Activated CD8-positive, alpha-beta T cell treated with anti-CD3 and anti-CD28 coated beads, Interleukin-2, amount 10 ng/mL, durations not matched to agents 7 days and 5 days (primary cell): ENCODE measurements at places on chromosomes 11 and 22.

DNA sequence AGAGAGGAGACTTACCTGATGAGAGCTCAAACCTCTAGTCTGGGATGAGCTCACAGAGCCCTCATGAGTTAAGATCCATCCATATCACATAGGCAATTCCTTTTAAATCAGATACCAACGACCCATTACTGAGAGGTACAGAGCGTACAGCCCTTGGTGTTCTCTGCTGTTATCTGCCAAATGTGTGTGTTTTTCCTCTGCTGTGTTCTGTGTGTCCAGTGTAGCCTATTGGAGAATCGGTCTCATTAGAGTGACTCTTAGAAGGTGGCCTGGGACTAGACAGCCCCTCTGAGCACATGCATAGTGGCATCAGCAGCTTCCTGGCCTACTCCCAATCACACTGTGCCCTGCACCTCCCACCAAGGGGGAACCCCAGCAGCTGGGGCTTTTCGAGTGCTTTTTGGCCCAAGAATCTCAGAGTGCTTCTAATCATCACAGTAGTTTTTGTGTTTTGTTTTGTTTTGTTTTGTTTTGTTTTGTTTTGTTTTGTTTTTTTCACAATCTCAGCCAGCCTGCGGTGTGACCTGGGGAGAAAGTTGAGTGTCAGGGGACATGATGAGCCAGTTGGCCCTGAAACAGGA lies 25.4 kb downstream of the TP53AIP1 start:
- DNase-seq, result no peak

GRCh38 chr22:24170188-24170587 lies 11.1 kb upstream of the SUSD2 start:
- no peak for DNase-seq

DNA sequence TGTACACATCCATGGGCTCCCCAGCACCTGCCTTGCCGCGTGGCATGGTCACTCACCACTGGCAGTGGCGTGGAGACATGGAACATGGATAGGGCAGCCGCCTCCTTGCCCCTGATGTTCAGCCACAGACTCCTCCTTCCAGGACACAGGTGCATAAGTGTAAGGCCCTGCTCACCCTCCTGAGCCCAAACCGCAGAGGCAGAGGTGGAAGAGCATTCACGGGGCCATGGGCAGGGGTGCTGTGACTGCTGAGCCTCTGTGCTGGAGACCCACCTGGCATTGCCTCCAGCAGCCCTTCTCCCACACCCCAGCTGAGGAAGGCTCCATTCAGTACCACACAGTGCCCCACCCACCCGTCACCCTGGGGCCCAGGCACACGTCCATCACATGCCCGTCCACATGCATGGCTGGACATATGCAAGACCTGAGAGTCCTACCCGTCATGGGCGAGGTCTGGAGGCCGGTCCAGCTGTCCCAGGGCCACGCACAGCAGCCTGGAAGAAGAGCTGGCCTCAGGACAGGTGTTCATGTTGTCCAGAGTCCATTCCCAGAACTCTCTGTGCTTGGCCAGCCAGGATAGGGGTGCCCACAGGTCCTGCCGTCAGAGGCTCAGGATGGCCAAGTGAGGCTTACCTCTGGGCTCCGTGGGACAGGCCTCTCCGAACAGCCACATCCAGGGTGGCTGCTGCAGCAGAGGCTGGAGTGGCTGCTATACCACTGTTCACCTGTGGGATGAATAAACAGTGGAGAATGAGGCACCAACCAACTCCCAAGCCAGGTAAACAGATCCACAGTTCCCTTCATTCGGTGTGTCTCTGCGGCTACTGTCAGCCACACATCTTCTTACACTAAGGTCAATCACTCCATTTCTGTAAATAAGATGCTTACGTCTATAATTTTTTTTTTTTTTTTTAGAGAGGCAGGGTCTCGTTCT lies 1.7 kb upstream of the TUBGCP6 start:
- DNase-seq, result no peak

DNA sequence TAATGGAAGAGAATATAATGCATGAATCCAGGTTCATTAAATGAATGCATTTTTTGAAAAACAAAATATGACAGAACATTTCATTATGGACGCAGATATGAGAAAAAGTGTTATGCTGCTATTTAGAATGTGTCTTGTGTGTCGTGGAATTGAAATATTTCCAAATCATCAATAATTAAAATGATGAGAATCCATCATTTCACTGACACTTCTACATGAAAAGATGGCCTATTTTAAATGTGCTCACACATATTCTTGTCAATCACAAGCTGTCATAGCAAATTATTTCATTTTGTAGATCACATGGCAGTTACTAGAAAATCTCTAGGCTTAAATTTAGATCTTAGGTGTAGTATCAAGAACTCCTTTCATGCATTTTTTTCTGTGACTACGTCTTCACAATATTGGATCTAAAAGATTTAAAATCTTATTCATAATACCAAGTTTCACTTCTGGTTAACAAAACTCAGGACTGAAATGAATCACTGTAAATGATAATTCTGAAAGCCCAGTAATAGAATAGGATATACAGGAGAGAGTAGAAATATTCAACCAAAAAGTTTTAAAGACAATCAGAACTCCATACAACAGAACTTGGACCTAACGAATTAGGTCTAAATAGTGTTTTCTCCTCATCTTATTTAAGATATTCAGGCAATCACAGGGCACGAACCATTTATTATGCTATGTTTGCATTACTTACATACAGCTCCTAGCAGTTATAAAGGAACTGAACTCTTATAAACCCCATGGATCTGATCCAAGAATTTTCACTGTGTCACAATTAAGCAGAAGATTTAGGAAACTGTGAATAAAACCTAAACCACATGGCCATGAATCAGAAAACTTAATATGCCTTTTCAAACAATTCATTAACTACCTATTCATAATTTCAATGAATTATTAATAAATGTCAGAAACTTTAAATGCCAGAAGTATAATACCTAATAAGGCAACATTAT lies 67.7 kb downstream of the DCDC1 start:
- no peak for DNase-seq

DNA sequence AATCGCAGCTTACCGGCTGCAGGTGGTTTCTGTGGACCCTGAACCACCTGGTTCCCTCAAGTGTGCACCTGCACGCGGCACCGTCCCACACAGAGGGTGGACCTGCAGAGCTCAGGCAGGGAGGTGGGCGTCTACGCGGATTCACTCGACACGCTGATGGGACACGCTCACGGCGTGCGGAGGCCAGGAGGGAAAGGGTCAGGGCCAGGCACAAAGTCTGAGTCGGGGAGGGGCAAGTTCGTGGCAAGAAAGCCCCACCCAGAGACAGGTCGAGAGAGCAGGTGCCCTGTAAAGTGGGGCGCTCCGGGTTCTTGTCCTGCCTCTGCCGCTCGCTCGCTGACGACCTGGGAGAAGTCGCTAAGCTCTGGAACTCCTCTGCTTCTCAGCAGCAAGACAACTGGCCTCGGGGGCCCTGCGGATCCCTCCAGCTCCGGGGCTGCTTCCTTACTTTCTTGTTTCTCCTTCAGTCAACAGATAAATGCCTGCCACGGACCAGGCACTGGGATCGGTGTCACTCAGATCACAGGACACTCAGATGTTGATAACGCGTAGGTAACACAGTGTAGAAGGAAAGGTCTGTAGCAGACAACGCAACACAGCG lies 72.4 kb upstream of the NUP50 start:
- DNase-seq, result no peak

DNA sequence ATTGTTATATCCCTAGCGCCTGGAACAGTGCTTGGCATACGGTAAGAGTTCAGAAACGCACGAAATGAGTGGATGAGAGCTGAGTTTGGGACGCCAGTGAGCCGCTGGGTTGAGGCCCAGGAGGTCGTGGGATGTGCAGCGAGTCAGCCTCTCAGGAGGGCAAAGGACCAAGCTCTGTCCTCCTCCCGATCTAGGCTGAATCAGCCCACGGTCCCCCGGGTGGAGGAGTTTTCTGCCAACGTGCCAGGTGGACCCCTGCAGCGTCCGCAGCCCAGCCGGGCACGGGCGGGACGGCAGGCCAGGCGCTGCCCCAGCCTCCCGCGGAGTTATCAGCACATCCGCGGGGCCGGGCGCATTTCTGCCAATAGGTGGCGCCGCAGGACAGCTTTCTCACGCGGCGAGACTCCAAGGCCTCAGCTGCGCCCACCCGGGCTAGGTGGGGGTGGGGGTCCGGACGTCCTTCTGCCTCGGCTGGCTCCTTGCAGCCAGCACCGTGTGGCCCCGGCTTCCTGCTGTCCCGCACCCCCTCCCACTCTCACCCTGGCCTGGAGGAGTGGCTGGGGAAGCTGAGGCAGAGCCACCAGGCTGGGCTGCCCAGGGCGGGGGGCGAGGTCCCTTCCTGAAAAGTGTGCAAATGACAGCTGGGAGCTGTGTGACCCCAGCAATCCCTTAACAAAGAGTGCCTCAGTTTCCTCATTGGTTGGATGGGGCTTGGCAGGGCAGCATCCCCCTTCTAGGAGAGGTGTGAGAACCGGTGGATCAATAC lies 2.2 kb upstream of the RPS19BP1 start:
- DNase-seq, result peak; percentile 88

- DNase-seq, result no peak
Observed at GRCh38 chr22:21920341-21921183, 32.1 kb downstream of the PPM1F start.

DNA sequence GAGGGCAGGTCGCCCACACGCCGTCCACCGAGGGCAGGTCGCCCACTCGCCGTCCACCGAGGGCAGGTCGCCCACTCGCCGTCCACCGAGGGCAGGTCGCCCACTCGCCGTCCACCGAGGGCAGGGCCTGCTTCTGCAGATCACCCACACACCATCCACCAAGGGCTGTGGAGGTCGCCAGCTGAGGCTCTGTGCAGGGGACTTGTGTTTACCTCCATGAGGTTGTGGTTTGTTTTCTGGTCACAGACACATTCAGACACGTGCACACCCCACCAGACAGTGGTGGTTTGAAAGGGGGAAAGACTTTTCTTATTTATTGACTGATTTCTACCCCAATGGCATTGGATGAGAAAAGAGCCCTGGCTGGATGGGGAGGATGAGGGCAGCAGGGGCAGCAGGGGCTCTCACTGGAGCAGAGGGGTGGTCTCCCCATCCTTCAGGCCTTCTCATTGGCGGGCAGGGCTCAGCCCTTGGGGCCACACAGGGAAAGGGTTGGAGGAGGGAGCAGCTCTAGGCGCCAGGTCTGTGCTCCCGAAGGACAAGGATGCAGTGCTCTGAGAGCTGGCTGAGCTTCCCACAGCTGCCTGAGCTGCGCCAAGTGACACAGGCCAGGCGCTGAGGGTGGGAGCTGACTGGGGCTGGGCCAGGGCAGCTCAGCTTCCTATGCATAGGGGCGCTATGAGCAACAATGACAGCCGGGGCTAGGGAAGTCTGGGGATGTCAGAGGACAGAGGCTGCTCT lies 252.6 kb upstream of the B3GAT1 start:
- DNase-seq, result no peak

DNA sequence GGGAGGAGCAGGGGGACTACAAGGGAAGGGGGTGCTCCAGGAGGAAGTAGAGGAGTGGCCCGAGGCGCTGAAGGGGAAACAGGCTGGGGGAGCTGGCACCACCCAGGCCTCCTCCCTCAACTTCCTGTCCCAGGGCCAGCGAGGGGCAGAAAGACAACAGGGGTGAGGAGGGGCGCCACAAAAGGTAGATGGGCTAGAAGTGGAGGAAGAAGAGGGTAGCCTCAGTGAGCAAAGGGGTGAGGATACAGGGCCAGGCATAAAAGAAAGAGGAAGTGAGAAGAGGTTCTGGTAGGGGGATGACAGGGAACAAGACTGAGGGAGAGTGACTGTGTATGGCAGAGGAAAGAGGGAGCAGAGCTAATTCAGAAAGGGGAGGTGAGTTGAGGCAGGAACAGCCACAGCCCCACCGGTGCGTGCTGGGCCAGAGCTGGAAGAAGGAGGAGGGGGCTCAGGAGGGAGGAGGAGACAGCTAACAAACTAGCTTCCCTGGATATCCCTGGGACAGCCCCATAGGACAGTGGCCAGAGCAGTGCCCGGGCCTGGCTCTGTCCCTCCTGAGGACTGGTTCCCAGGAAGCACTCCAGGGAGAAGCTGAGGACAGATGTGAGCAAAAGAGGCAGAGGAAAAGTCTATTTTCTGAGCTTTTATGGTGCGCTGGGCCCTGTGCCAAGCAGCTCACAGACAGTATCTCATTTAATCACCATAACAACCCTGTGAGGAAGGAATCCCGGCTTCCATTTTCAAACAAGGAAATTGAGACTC lies 8.5 kb downstream of the DCHS1 start:
- DNase-seq, result peak; percentile 42

- DNase-seq, result no peak
Observed at GRCh38 chr11:122598971-122599370, 56.6 kb upstream of the UBASH3B start.

- peak; percentile 35 for DNase-seq
Observed at GRCh38 chr11:82682003-82682751, 51.5 kb downstream of the FAM181B start.

DNA sequence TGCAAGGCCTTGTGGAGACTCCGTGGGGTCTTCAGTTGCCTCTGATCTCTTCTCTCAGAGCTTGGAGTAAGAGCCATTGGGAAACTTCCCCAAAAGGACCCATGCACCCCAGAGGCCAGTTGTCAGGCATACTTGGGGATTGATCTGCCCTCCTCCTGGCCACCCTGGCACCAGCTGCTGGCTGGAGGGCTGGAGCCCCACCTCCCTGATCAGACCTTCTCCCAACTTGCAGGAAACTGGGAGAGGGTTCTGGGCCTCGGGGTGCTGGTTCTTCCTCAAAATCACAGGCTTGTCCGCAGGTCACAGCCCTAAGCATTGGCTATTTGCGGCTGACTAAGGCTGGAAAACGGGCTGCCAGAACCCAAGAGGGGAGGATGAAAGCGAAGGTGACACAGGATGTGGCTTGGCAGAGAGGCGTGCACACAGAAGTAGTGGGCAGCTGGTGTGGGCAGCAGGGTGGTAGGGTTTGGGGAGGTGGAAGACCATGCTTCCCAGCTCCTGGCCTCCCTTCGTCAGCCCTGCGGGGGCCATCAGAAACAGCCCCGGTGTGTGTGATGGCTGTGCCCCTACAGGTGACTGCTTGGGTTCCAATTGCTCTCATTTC lies 1.3 kb upstream of the DGKZ start:
- peak; percentile 56 for DNase-seq

DNA sequence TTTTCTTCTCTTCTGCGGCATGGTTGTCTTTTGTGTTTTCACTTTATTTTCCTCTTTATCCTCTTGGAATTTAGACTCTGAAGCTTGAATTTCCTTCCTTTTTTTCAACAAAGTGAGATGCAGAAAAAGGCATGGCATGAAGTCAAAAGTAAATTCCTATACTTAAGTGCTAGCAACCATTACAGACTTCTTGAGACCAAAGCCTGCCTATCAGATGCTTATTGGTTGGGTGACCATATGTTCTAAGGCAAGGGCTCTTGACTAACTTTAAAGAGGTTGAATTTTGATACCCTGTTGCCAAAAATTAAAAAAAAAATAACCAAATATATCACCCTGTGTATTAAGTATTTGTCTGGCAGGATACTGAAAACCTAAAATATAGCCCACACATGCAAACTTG lies 237.4 kb downstream of the TMEM135 start:
- no peak for DNase-seq

GRCh38 chr11:87150936-87151335 lies 113.2 kb downstream of the TMEM135 start:
- DNase-seq, result no peak

DNA sequence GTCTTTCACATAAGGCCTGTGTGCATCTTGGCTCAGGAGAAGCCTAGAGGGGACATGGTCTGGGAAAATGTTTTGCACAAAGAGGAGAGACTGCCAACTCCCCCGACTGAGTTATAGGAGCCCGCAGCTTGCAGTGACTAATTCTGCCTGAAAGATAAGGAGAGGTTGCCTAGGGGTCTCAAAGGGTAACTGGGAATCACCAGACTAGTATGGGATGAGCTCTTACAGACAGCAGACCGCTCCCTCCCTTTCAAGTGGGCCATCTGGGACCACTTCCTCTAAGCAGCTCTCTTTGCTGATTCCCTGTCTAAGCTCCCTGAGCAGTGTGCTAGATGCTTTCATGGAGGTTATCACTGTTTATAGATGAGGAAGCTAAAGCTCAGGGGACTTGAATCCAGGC lies 105.1 kb downstream of the TENM4 start:
- no peak for DNase-seq
